ENCODE measurements at places on chromosomes 7 and 10. TPM values are rescaled to one million over a fixed set of nuclear protein-coding genes. Genes with fewer than 3 reads are reported as not detected.

The ZNF365 gene
- total RNA-seq: not detected

The SPAM1 gene
- total RNA-seq: not detected

The FAM25A gene
- total RNA-seq: not detected

The AMPH gene
- not detected for total RNA-seq

The TMEM106B gene
- total RNA-seq: 18.4 TPM

All from activated naive CD4-positive, alpha-beta T cell treated with anti-CD3 and anti-CD28 coated beads, Interleukin-2, amount 50 U/mL, for 72 hours (primary cell).